ENCODE measurements at places on chromosomes 6 and 20.

GRCh38 chr6:5059036-5059896 is 25.9 kb upstream of the PPP1R3G start:
- DNase-seq, result no peak

DNA sequence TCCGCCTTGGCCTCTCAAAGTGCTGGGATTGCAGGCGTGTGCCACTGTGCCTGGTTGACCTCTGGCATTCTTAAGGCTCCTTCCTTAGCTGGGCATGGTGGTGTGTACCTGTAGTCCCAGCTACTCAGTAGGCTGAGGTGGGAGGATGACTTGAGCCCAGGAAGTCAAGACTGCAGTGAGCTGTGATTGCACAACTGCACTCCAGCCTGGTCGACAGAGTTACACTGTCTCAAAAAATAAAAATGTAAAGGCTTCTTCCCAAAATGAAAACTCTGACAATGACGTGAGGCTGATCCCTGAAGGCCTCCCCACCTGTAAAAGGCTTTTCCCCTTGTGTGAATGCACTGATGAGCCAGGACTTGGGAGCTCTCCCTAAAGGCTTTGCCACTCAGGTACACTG is 62.4 kb downstream of the ZBTB9 start:
- DNase-seq, result no peak

DNA sequence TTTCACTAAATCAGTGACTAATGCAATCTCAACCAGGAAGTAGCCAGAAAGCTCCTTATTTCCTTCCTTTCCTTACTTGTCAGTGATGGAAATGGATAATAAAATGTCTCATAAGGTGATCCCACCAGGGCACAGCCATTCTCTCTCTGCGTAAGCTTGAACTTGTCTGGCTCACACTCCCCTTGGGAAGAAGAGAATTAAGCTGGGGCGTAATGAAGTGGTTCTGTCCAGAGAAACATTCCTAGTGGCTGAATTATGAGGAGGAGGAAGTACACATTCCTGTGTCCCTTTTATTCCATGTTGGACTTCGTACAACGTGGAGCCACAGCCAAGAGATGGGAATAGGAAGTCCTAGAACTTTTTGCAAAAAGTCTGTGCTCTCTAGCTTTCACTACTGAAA is 93.7 kb downstream of the MTHFD1L start:
- no peak for DNase-seq

GRCh38 chr20:58714923-58715351 is 22.3 kb downstream of the NPEPL1 start:
- DNase-seq, result no peak

- DNase-seq, result no peak
These were observed 1.7 kb downstream of the CAP2 start for GRCh38 chr6:17395112-17395511.

DNA sequence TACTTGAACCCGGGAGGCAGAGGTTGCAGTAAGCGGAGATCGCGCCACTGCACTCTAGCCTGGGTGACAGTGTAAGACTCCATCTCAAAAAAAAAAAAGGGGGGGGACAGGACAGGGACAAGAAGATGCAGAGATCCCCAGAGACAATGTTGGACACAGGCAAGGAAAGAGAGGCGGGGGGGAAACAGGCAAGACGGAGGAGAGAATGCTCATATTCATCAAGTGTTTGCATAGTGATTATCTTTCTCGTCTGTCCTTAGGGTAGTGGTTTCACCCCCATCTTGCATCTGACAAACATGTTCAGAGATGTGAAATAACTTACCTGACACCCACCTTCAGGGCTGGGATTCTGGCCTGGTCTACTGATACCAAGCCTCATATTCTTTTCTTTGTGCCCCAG is 29.0 kb downstream of the CHMP4B start:
- no peak for DNase-seq

- no peak for DNase-seq
These were observed 188.2 kb downstream of the ERMARD start for GRCh38 chr6:169939554-169940164.

- DNase-seq, result no peak
These were observed 447.1 kb downstream of the PREX1 start for GRCh38 chr20:48380661-48381060.
